Renal cortical epithelial cell (primary cell): ENCODE measurements at places on chromosomes 5 and 9. TPM values are rescaled to one million over a fixed set of nuclear protein-coding genes. Genes with fewer than 3 reads are reported as not detected.

Gene TAF11L10
- not detected in 2 replicates for total RNA-seq

Gene CDC14B
- total RNA-seq: 30.6 and 55.7 TPM in 2 replicates

Gene RASGRF2
- 10.6 and 34.2 TPM in 2 replicates for total RNA-seq

Gene ITK
- total RNA-seq: 0.05 TPM in 1 of 2 replicates, not detected in the other

Gene TMEM232
- total RNA-seq: 2.3 and 9.1 TPM in 2 replicates

Gene SEMA4D
- total RNA-seq: 6.9 and 55.4 TPM in 2 replicates

Gene LCN10
- not detected in 2 replicates for total RNA-seq

Gene PDCD1LG2
- 1.9 and 6.1 TPM in 2 replicates for total RNA-seq

Gene INSL4
- not detected in 2 replicates for total RNA-seq

Gene OR13C5
- 0.15 TPM in 1 of 2 replicates, not detected in the other for total RNA-seq

Gene CCNG1
- 450 and 517 TPM in 2 replicates for total RNA-seq

Gene LCN1
- total RNA-seq: not detected in 2 replicates

Gene LAMC3
- 0.05 TPM in 1 of 2 replicates, not detected in the other for total RNA-seq

- DNase-seq: peak; percentile 41
Observed at GRCh38 chr9:4344946-4345345, 45.1 kb upstream of the GLIS3 start.

DNA sequence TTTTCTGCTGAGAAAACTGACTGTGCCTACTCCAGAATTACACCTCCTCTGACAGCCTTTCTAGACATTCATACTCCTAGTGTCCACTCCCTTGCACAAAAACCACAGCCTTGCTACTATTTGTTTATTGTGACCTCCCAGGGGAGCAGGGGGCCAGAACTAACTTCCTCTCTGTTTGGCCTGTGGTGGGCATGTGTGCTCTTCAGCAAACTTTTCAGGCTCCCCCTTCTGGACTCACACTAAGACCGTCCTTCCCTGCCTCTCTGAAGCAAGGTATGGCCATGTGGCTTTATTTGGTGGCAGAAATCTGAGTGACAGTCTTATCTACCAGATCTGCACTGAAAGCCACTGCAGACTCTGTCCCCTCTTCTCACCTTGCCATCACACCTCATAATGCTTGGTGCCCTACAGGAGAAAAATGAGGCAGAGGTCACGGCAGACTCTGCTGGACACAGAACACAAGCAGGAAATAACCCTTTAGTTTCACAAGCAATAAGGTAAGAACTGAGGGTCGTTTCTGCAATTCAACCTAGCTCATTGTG lies 28.2 kb downstream of the LIFR start:
- DNase-seq: no peak

DNA sequence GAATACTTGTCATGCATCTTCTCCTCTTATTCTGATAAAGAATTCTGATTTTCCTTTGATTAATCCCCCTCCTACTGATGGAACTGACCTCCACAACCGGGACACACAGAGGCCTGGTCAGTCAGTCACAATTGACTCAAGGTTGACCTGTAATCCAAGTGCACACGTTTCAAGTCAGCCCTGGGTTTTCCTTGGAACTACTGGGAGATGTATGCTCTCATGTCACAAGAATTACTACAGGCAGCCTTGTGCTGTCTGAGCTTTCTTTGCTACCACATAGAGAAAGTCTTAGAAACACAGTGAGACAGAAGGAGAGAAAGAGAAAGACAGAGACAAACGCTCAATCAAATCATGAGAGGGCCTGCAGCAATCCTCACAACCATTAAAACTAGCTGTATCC lies 345.8 kb downstream of the PDE4D start:
- peak; percentile 68 for DNase-seq

GRCh38 chr9:81759680-81760215 lies 70.4 kb upstream of the TLE1 start:
- peak; percentile 85 for DNase-seq

DNA sequence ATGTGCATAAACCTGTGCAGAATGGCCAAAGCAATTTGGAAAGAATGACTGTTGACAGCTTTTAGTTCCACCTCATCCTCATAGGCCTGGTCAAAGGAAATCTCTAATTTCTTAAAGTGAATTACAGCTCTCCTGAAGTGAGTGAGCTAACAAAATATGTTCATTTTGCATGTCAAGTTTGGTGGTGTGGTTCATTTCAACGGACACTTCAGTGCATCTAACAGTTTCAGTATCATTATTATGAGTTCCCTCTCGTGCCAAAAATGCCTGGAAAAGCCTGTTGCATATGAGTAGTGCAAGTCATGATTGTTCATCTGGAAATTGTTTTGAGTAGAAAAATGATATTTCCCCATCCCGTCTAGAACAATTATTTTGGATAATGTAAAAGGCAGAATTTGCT lies 53.2 kb upstream of the HMHB1 start:
- no peak for DNase-seq

DNA sequence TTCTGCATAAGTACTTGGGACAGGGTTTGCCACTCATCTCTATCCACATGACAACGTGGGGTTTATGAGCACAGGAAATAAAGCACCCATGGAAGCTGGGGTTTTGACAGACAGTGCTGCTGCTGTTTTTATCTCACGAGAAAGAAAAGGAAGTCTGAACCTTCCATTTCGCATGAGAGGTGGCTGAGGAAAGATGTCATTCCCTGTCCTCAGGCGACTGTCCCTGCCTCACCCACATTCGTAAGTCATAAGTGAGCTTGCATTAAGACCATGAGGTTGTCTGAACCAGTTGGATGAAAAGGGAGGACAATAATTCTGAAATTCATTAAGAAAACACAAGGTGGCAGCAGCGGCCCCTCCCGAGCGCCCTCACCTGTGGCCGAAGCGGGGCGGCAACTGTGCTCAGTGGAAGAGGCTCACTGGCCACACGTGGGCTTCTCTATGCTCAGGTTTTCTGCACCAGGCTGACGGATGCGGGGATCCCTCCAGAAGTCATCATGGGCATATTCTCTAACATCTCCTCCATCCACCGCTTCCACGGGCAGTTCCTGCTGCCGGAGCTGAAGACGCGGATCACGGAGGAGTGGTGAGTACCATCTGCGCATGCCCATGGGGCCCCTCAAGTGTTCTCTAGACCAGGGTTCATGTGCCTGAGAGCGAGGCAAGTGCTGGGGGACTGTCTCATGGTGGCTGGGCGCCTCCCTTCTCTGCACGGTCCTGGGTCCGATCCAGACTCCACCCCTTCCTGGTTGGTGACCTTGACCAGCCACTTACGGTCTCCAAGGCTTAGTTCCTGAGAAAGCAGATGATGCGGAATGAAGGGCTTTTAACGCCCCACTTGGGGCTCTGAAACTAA lies 54.7 kb upstream of the SUSD3 start:
- peak; percentile 43 for DNase-seq

DNA sequence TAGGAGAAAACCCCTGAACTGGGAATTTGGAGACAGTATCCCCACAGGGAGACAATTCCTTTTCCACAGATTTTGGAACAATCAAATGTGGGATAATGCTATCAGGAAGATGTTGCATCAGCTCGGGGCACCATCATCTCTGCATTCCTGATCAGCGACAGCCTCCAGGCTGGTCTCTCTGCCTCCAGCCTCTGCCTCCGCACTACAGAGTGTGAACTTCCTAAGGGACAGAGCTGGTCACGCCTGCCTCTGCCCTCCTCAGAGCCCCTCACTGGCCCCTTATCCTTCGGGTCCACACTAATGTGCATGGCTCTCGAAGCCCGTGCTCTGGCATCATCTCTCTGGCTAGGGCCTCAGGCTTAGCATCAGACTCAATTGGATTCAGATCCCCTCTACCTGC lies 8.6 kb downstream of the FOXI1 start:
- no peak for DNase-seq

- no peak for DNase-seq
Observed at GRCh38 chr9:26357803-26358344, 534.7 kb downstream of the CAAP1 start.

DNA sequence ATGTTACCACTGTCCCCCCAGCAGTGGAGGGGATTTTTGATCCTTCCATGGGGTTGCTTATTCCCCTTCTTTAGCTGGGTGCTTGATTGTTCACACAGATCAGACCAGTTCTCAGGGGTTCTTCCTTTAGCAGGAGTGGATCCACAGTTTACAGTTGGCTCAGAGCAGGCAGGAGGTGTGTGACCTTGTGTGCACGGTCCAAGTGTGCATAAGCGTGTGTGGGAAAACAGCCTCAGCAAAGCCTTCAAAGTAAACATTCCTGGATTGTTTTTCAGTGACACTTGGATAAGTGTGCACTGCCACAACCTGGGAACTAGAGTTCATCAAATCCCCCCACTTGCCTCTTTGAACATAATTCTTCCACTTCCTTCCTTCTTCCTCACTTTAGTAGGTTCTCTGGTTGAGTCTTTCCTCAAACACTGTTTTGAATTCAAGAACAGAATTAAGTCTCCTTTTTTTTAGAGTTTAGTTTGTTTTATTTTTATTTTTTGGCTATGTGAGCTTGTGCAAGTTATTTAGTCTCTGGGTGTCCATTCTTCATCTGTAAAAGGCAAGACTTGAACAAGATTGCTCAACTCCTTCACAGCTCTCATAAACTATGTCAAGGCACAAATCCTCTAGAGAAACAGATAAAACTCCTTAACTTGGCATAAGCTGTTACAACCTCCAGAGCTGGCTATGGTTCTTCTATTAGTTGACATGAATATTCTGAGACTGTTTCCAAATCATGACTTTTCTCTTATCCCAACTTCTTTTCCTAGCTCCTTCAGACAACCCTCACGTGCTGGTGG lies 78.0 kb downstream of the OSMR start:
- DNase-seq: no peak

DNA sequence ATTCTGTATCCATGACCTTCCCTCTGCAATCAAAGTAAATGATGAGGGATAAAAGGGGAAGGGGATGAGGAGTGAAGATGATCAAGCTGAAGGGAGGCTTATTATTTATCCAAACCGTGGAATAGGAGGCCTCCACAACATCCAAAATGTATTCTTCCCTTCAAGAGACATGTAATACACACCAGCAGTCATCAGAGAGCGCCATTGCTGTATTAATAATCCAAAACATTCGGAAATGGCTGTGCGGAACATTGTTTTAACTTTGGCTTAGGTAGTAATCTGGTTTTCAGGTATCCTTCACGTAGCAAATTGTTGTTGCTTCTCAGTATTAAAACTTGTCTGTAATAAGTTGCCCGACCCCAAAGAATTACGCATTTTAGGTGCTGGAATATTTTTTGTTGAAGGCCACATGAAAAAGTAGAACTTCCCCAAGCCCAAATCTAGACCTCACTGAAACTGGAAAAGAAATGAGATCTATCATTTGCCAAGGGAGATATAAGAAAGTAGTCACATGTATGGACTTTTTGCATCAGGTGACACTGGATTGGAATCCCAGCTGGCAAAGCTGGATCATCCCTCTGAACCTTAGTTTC lies 2.6 kb upstream of the BOD1 start:
- DNase-seq: peak; percentile 43

GRCh38 chr5:150323819-150324218 lies 21.1 kb upstream of the ARSI start:
- no peak for DNase-seq

GRCh38 chr9:138025908-138026307 lies 148.3 kb downstream of the CACNA1B start:
- DNase-seq: no peak

DNA sequence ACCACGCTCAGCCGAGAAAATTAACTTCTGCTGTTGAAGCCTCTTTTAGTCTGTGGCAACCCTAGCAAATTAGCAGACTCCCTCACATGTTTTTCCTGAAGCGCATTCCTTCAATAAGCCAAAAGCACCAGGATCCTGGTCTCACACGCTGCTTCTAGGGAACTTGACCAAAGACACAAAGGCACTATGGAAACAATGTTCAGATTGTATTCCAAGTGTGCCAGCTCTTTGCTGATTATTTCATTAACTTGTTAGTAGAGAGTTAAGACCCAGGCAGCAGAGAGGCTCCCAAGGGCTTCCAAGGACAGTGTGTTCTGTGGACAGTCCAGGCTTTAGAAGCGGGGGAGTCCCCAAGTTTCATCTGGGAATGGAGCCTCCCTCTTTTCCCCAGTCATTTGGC lies 94.4 kb upstream of the BASP1 start:
- no peak for DNase-seq

- DNase-seq: peak; percentile 31
Observed at GRCh38 chr5:167296661-167297060, 994.8 kb upstream of the WWC1 start.

GRCh38 chr5:30103052-30103451 lies 1090.4 kb upstream of the CDH6 start:
- no peak for DNase-seq

DNA sequence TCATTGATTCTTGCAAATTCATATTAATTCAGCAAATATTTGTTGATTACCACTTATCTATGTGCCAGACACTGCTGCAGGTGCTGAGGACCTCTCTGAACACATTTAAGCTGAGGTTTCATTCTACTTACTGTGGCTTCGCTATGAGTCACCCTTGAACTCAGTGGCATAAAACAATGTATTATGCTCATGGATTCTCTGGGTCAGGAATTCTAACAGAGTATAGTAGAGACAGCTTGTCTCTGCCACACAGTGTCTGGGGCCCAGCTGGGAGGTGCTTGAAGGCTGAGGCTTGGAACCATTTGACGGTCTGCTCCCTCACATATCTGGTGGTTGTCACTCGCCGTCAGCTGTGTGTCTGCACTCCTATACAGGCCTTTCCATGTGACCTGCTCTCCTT lies 124.3 kb upstream of the NR3C1 start:
- peak; percentile 78 for DNase-seq

GRCh38 chr5:140111859-140112551 lies 1.9 kb upstream of the PURA start:
- DNase-seq: no peak

GRCh38 chr9:14323083-14323971 lies 9.4 kb upstream of the NFIB start:
- no peak for DNase-seq

- DNase-seq: no peak
Observed at GRCh38 chr9:108212184-108212583, 643.6 kb downstream of the ACTL7B start.

GRCh38 chr9:78856781-78857180 lies 559.9 kb downstream of the PSAT1 start:
- DNase-seq: no peak

DNA sequence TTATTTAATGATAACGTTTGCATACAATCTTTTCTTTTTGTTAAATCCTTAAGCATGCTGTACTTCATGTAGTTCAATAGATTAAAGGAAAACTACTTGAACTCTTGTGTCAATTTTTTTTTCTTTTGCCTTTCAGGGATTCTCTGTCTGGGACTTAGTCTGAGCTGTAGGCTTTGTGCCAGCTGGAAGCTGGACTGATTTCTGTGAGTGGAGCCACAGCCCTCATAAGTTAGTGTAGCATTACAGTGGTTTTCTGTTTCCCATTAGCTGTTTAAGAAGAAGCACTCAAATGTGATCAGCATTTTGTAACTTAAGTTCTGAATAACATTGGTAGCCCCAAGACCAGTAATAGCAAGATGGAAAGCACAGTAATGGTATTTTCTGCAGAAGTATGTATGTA lies 330.6 kb upstream of the MEF2C start:
- peak; percentile 83 for DNase-seq
